ENCODE measurements at places on chromosomes 6 and 20.
A peak's percentile ranks its signal among the peaks of the same experiment; 100 is the strongest.

DNA sequence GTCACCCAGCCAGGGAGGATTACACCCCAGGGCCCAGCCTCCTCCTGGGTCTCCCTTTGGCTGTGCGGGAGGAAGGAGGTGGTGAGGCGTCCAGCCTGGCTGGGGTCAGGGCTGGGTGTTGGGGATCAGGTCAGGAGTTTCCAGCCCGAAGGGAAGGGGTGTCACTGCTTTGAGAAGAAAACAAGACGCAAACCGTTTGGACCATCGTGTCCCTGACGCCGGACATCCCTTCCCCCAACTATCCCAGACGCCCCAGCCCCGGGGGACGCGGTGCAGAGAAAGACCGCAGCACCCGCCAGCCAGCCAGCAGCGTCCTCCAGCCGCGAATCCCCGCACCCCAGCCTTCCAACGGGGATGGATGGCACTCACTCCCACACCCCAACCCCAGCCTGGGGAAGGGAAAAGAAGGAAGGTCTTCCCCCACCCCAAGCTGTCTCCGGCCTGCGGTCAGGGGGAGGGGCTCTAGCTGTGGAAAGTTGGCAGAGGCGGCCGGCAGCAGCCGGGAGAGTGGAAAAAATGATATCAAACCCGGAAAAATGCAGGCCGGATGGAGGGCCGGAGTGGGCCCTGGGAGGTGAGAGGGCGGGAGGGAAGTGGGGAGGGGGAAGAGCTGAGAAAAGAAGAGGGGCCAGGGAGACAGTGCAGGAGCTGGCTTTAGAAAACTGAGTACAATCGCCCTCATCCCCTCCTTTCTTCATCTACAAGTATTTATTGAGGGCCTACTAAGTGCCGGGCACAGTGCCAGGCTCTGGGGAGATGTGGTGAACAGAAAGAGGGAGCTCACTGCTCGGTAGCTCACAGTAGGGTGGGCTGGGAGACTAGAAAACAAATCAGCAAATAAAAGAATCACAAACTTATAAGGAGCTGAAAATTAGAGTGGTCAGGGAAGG lies 10.6 kb downstream of the REM1 start:
- DNase-seq, result peak; percentile 32

- DNase-seq, result no peak
Observed at GRCh38 chr6:48754641-48755040, 643.6 kb upstream of the PTCHD4 start.

DNA sequence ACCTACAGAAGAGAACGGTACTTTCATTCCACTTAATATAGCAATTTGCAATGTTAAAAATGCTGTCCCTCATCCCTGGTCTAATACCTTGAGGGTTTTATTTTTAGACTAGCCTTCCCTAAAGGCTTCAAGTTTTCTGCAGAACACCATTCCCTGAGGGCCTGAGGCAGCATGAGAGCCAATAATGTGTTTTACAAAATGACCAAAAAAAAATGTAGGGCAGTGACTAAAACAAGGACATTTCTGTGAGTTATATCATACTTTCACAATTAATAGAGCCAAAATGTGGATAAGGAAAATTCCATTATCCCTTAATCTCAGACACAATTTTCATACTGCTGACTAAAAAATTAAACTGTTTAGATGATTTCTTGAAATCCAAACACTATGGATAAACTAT lies 22.7 kb downstream of the GPR63 start:
- no peak for DNase-seq

DNA sequence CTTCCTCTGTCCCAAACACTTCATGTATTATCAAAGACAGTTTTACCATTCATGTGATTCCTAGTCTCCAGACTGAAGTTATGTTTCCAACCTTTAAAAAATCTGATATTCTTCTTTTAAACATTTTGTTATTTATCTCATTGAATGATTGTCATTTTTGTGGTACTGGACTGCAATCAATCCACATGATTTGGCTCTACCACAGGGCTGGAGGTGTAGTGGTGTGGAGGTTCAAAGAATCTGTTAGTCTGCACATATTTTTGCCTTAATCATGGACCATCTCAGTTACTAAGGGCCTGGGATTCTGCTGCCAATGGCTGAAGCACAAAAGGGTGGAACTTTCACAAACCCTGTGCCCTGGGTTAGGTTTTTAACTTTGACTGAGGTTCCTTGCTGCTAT lies 164.1 kb upstream of the JAG1 start:
- no peak for DNase-seq

GRCh38 chr20:43901296-43901695 lies 13.4 kb upstream of the TOX2 start:
- no peak for DNase-seq

DNA sequence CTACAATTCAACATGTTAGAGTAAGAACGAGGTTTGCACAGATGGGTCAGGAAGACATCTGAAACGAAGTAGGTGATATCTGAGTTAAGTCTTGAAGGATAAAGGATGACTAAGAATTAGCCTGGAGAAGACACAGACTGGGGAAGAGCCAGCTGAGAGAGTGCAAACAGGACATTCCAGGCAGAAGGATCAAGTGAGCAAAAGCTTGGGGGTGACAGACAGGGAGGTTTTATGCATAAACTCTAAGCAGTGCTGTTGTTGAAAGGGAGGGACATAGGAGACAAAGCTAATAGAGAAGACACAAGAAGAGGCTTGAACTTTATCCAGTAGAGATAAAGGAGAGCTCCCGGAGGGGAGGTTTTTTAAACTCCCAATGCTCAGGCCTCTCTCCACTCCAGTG lies 15.0 kb upstream of the ETV7 start:
- no peak for DNase-seq

DNA sequence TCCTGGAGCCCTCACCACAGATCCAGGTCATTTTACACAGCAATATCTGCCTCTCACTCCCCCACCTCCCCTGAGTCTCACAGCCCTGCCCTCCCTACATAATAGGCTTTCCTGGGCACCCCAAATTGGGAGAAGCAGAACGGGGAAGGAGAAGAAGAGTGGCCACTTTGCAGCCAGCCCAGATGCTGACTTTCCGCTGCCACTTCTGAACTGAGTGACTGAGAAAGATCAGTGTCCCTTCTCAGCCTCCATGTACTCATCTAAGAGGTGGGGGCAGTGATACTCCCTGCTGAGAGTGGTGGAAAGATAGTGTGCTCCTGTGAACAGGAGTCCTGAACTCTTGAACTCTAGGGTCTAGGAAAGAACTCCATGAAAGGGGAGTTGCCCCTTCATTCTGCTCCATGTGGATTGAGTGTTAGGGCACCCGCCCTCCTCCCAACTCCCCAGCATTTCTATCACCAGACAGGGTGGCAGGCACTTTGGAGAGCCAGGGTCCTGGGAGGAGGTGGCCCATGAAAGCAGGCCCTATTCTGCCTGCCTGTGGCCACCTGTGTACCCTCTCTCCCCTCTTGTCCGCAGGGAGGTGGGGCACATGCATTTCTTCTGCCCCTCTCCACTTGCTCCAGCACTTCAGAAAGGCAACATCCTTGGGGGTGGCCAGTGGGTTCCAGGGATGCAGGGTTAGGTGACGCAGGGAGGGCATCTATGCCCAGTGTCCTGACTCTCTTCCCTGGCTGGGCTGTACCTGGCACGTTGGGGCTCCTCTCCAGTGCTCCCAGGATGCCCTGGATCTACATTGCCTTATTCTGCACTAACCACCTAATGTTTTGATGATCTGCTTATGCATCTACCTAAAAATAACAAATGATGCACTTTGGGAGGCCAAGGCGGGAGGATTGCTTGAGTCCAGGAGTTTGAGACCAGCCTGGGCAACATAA lies 38.3 kb upstream of the MRPS18A start:
- DNase-seq, result no peak

DNA sequence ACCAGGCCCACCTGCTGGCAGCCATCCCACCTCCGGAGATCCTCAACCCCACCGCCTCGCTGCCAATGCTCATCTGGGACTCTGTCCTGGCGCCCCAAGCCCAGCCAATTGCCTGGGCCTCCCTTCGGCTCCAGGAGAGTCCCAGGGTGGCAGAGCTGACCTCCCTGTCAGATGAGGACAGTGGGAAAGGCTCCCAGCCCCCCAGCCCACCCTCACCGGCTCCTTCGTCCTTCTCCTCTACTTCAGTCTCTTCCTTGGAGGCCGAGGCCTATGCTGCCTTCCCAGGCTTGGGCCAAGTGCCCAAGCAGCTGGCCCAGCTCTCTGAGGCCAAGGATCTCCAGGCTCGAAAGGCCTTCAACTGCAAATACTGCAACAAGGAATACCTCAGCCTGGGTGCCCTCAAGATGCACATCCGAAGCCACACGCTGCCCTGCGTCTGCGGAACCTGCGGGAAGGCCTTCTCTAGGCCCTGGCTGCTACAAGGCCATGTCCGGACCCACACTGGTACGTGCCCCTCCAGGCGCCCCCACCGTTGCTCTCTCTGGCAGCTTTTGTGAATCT lies 1.1 kb downstream of the SNAI1 start:
- DNase-seq, result no peak

DNA sequence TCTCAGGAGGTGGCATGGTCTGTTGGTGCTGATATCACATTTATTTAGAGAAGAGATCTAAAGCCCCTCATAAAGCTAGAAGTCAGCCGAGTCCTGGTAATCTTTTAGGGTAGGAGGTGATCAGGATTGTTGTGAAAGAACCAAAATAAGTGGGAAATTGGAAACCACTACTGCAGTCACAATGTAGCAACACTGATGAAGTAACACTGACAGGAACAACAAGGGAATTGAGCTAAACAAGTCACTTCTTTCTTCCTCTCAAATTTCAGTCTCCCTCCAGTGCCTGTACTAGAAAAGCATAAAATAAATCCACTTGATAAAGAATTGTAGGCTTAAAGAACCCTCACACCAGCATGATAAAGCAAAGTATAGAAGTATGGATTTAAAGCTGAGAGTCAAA lies 1509.0 kb downstream of the GRIK2 start:
- no peak for DNase-seq

DNA sequence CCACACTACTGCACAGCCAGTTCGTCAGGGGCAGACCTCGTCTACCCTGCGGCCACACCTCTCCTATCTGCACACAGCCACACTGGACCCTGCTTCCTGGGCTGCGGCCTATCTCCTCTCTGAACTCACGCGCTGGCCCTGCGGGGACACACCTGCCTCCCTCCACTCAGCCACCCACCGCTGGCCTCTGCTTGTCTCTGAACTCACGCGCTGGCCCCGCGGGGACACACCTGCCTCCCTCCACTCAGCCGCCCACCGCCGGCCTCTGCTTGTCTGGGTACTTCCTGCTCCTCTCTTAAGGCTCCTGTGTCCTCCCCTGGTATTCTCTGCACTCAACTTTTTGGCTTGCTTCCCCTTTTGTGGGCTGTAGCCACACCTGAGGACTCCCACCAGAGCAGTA lies 52.3 kb downstream of the HUS1B start:
- DNase-seq, result no peak

- no peak for DNase-seq
Observed at GRCh38 chr6:63897952-63898351, 262.4 kb downstream of the PHF3 start.

- DNase-seq, result no peak
Observed at GRCh38 chr6:37287519-37288157, 29.7 kb upstream of the TMEM217 start.

DNA sequence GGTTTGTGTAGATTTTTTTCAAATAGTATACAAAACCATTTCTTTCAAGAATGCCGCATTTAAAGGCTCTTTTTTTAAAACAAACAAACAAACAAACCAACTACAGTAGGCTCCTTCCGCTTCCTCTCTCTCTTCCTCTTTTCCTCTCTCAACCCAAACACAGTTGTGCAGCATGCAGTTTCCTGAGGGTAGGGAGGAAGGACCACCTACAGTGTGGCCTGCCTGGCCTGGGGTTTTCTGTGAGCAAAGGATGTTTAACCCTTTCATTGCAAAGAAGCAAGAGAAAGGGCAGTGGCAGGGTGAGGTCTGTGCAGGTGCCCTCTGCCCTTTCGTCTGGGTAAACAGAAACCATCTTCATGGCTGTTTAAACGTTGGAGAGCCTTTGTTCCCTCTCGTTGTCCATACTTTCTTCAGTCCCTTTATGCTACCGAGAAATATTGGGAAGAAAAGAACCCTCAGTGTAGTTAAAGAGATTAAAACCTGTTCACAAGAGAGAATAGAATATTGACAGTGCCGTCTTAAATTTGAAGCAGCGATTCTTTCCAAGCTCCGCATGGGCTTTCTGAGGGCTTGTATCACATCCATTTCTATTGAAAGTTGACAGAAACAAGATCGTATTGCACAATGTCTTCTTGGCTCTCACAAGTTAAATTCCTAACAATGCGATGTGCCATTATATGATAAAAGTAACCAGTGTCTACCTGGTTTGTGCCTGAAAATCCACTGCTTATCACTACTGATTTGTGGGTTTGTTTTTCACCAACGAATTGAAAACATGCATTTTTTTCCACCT lies 215.5 kb upstream of the SNX9 start:
- no peak for DNase-seq

DNA sequence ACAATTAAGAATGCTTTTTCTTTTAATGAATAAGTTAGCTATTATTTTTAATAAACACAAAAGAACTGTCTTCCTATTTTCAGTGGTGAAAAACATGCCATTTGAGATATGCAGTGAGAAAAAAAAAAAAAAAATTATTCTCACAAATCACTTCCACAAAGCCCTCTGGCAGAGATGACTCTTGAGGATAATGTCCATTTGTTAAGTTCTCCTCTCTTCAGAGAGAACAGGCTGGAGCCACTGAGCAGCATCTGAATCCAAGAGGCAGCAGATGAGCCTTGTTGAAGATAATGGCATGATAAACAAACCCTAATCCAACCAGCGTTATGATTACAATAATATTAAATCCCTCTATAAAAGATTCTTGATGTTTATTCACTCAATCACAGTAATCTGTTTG lies 105.0 kb downstream of the PTPRK start:
- no peak for DNase-seq

DNA sequence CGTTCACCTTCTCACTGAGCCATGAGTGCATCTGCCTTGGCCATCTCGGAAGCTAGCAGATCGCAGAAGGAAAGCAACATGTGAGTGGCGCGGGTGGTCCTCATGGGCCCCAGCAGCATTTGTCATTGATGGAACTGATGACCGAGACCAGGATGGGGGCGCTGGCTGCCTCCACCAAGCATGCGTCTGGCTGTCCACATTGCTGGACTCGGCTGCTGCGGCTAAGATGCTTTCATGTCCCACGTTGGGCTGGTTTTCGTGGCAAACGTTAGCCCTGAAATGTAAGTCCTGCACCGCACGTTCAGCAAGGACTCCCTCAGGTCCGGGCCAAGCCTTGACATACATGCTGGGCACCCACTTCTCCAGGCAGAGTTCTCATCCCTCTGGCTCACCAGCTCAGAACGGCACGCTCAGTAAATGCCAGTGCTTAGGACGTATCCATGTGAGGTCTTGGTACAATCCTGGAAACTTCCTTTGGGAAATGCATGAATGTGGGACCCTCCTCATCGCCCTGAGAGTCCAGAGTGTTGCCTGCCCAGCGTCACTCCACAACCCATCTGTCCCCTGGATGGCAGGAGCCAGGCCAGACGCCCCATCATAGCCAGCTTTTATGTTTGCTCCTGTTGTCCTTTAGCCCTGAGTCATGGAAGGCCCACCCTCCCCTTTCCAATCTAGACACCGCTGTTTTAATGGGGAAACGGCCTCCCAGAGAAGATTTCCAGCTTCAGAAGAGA lies 8.4 kb downstream of the SLCO4A1 start:
- no peak for DNase-seq

- peak; percentile 64 for DNase-seq
Observed at GRCh38 chr6:39347906-39348585, 25.5 kb upstream of the KCNK16 start.

- no peak for DNase-seq
Observed at GRCh38 chr6:167806061-167806700, 20.5 kb upstream of the AFDN start.
